ENCODE measurements at places on chromosomes 7 and 10.

DNA sequence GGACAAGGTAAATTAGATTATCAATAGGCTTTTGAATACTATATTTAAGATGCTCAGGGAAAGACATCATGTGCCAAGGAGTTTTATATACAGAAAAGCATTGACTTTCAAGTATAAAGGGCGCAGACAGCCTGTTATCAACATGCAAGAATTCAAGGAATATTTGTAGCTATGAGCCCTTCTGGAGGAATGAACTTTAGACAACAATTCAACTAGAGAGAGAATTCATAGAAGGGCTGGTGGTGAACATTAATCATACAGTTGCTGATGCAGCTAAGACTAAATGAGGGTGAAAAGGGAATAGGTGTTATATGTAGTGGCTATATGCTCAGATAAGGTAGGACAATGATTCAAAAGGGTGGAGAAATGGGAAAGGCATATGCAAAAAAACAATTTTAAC is 41.2 kb downstream of the AOAH start:
- no peak for DNase-seq

DNA sequence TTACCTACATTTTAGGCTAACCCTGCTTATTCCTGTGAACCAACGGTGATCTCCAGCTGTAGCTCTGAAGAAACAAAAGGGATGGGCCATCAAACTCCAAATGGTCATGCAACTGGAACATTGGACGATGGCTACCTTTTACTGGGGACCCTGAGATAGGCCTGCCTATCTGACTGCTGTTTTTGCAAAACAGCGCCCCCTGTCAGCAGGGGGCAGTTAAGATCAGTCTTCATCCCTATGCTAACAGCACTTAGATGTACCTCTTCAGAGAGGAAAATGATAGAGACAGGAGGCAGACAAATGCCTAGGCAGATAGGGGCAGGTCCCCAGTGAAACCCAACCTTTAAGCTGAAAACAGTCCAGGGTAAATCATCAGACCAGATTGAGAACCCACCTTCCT is 1085.4 kb upstream of the SORCS1 start:
- no peak for DNase-seq

- DNase-seq, result no peak
Observed at GRCh38 chr10:103783681-103784080, 71.7 kb downstream of the SH3PXD2A start.

DNA sequence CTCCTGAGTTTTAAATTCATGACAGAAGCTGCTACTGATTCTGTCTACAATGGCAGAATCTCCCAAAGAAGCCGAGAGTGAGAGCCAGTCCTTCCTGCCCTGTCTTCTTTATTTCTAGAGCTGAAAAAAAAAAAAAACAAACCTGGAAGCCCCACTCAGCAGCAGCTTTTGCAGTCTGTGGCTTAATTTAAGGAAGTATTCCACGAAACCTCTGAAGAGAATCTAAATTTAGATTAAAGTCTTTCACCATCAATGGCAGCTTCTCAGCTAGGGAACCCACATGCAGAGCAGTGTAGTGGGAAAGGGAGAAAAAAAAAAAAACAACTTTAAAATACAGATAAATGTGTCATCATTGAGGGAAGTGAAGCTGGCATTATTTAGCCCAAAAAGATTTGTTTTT is 23.4 kb downstream of the SMURF1 start:
- DNase-seq, result no peak

GRCh38 chr10:621981-622740 is 67.3 kb downstream of the DIP2C start:
- DNase-seq, result no peak

GRCh38 chr7:150368884-150369747 is 494 bp downstream of the REPIN1 start:
- DNase-seq, result peak; percentile 15

DNA sequence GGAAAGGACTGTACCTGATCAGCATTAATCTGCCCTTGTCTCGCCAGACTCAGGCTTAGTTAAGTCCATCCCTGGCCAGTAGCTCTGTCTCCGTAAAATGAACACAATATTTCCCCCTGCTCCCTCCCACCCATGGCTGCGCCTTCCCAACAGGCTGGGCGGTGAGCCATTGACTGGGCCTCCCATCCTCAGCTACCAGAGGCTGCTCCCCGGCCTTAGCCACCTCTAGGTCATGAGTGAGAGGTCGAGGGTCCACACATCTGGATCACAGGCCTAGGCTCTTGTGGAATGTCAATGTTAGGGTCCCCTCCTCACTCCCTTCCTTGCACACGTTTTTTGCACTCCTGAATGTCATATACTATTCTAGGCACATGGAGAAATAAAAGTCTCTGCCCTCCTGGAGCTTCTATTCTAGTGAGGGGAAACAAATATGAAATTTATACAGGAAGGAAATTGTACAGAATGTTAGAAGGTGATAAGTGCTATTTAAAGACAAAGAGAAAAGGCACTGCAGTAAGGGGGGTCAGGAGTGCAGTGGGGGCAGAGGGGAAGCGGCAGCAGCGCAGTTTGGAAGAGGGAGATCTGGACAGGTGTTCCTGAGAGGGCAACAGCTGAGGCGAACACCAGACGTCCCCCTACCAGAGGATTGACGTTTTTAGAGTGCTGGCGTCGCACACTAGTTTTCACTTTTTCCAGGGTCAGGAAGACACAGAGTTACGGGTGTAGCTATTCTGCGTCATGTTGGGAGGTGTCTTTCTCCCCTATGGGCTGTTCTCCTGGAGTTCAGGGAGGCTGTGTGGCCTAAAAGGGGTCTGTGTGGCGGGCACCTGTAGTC is 17.2 kb upstream of the EIF5AL1 start:
- DNase-seq, result no peak

GRCh38 chr10:105691811-105692210 is 1050.7 kb downstream of the SORCS3 start:
- DNase-seq, result peak; percentile 11

DNA sequence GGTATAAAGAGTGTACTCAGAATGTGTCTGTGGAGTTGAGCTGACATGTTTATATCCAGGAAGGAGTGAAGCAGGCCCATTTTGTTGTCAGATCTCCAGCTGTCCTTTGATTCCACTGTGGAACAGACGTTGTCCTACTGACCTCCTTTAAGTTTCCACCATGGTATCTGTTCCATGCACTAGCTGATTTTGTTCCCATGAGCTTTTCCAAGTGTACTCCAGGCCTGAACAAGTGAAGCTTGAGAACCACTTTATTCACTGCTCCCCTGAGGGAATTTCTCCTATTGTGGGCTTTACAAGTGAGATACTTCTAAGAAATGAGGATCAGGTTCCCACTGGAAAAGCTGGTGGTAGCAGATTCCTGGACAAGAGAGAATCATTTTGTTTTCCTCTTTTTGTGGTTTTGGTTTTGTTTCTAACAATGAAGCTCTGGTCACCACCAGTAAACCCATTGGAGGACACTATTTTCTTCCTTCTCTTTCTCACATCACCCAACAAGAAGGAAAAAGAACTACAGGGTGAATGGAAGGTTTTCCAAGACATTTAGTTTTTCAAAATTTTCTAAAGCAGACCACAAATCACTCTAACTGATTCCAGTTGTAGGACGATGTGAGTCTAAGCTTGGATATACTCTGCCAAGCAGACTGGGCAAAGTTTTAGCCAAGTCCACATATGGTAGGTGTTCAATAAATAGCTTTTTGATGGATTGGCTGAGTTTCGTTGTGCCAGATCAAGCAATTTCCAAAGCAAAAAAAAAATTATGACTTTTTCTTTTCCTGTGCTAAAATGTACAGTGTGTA is 144.2 kb downstream of the JCAD start:
- no peak for DNase-seq

DNA sequence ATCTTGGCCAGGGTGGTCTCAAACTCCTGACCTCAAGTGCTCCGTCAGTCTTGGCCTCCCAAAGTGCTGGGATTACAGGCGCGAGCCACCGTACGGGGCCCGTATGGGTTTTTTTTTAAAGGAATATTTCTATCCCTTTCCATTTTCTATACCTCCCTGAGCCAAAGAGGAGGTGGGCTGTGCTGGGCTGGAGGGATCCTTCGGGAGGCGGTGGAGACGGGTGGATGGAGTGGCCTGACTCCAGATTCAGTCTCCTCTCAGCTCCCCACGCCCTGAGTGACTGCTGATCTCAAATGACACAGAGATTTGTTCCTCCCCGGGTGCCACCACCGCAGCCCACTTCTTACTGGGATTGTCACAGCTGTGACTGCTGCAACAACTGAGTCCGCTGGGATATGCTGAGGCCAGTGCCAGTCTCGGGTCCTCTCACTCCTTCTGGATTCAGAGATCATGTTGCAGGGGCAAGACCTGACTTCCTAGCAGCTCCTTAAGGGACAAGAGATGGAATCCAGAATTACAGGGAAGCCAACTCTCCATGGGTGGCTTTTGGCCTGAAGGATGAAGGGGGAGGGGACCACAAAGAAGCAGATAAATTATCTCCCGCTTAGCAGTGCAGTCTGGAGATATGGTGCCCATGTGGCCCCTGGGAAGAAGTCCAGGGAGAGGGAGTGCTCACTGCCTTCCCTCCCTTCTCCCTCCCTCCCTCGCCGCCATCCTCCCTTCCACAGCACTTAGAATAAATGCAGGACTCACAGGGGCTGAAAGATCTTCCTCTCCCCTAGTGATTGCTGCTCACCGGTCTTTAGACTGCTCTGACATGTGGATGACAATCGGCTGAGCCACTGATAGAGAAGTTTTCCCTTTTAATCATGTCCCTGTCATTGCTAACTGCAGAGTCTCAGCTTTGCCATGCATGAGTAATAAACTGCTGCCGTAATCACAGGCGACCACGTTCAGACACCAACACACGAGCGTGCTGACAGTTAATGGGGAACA is 14.3 kb downstream of the GALNT17 start:
- DNase-seq, result no peak

DNA sequence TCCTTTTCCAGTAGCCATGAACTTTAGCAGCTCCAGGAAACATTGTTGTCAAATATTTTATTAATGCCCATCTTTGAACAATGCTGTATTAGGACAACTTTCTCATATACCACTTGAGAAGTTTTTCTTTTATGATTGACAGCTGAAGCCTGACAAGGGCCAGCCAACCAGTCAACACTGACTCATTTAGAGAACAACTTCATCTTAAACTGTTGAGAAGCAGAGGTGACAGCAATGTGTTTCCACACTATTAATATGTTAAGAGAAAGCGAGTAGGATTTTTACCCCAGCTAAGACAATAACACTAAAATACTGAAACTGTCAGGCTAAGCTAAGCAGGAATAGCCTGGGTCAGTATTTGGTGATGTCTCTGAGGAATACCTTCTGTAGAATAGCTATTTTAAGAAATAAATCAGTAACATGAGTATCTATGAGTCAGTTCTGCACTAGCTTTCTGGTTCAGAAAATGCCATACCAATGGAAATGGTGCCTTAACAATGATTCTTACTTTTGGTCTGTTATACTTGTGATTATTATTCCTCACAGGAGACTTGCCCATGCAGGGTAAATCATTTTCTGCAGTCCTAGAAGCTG is 168.8 kb upstream of the POT1 start:
- DNase-seq, result no peak

DNA sequence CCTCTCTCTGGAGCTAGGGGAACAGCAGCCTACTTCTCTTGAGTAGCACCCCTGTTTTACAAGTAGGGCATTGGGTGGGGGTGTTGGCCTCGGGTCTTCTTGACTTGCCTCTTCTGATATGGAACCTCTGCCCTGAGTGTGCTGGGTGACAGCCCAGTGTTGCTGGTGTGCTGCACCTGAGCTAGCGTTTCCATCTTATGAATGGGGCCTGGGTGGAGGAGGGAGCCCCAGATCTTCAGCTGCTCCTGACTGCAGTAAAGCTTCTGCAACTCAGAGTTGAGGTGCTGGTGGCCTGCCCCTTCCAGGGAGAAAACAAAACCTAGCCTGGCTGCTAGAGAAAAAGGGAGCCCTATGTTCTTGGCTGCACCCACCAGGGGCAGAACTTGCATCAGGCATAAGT is 202.5 kb upstream of the SHH start:
- no peak for DNase-seq

DNA sequence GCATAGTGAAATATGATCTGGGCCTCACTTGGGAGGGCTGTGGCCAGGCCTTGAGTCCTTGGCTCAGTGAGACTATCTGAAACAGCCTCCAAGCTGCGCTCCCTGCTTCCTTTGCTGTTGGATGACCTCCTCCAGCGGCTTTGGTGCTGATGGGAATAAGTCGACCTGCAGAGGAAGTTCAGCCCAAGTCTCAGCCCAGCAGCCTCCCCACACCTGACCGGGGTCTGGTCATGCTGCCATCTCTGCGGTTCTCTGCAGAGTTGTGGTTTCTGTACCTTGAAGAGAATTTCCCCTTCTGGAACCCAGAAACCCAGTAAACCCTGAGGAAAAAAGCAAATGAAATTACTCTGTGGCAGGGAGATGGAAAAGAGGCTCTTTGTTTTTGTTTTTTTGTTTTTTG is 4.6 kb upstream of the RBAK start:
- no peak for DNase-seq

DNA sequence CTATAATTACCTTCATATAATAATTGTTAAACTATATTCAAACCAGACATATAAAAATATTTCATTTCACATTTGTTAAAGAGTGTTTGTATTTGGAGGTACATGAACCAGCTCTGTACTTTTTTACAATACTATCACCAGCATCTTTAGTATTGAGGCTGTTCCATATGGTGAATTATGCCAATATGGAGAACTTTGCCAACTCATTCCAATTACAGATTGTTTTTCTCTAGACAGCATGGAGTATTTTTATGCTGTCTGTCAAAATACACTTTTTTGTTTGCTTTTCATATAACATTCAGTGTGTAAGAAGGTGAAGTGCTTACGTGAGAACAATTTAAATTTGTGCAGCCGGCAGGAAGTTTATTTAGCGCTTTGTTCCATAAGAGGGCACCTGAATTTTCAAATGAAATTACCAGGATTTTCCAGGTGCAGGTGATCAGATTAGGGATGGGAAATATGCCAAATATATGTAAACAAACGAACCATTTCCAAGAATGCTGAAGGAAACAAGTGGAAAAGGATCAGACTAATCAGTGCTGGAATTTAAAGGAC is 54.9 kb downstream of the SEMA3E start:
- DNase-seq, result peak; percentile 91

DNA sequence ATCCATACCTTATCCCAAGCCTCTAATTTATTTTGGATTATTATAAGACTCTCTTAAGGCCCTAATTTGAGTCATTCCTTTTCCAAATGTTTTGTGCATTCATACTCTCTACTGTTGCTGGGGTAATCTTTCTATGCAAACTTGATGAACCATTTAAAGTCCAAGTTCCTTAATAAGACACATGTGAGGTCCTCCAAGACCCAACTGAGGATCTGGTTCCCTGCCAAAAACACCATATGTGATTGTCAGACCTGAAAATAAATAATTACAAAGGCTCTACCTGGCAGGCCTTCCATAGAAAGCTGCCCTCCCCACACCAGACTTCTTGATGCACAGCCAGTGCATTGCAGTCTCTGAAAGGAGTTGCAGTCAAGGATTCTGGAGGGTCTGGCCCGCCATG is 257.9 kb upstream of the AKR1E2 start:
- DNase-seq, result no peak

DNA sequence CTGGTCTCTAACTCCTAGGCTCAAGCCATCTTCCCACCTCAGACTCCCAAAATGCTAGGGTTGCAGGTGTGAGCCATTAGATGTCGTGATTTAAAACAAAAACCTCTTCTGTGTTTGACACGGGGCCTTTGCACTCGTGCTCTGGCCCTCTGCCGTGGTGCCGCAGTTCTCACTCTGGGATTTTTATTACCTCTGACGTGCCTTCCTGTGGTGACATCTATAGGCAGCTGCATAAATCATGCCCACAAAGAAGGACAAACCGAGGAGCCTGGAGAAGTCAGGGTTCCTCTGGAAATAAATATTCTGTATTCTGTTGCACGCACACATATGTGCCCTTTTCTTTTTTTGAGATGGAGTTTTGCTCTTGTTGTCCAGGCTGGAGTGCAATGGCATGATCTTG is 25.9 kb upstream of the OCM start:
- DNase-seq, result no peak

All from NCI-H748 treated with DMSO at 0.1 percent for 48 hours (cell line).